IPS DF 19.7 (cell line): ENCODE measurements at places on chromosomes 3 and 15.

GRCh38 chr3:152197937-152198336 is 70.8 kb upstream of the MBNL1 start:
- DNase-seq = no peak

GRCh38 chr15:27260523-27260922 is 289.5 kb downstream of the GABRG3 start:
- no peak for DNase-seq

- no peak for DNase-seq
These were observed 91.5 kb upstream of the ATP2B2 start for GRCh38 chr3:10596746-10597448.

GRCh38 chr3:25695731-25696420 is 31.2 kb upstream of the TOP2B start:
- DNase-seq = no peak

DNA sequence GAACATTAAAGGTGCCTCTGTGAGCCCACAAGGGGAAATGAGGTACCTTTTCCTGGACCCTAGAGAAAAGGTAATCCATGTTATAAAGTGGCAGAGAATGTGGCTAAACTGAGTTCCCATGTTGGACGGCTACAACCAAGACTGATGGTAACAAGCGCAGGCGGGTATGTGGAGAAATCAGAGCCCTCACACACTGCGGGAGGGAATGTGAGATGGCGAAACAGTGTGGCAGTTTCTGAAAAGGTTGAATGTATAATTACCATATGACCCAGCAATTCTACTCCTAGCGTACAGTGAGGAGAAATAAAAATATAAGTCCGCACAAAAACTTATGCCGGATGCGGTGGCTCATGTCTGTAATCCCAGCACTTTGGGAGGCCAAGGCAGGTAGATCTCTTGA is 24.1 kb upstream of the SHISA5 start:
- no peak for DNase-seq

DNA sequence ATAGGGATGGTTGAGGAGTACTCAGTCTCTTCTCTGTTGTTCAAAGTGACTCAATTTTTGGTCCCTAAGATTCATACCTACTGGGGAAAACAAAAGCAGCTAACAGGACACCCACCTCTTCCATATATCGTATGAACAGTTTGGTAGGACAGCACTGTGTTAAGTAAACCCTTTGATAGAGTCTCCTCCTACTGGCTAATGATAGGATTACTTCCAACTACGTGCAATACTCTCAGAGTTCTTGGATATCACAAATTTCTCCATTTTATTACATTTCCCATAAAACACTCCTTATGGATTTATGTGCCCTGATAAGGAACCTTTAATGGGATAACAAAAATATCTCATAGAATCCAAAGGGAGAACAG is 200.2 kb upstream of the GOLGA6L4 start:
- no peak for DNase-seq

DNA sequence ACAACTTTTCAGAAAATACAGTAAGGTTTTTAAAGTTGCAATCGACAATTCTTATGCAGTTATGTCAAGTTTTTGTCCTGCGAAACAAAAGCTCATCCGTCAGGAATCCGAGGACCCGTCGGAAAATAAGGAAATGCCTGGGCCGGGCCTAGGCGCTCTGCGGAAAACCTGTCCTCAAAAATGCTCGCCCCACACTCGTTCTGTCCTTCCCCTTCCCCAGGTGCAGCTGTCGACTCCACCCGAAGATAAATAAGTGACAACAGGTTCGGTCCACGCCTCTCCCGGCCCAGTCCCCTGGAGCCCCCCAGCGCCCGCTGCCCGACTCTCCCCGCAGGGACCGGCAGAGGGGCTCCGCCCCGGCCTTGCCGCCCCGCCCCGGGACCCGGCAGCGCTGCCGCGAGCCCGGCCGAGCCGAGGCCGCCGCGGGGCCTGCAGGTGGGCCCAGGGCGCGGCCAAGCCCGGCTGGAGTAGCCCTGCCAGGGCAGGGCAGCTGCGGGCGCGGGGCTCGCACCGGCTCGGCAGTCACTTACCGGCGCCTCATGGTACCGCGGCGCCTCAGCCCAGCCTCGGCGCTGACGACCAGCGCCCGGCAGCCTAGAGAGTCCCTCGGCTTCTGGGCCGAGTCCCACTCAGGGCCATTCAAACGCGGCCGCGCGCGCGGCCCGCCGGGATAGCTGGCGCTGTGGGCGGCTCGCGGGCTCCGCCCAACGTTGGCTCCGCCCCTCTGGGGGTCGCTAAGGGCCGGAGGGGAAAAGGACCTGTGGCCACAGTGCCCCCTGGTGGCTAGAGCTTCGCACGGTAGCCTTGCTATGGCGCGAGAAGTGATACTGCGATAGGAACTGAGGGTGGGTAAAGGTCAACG is at the start of gene KATNBL1:
TSS of gene KATNBL1 (minus strand) at position 676 of the 862 bp plus-strand sequence. CDS start 46,420 bp downstream, outside the sequence.
- peak; percentile 82 for DNase-seq

DNA sequence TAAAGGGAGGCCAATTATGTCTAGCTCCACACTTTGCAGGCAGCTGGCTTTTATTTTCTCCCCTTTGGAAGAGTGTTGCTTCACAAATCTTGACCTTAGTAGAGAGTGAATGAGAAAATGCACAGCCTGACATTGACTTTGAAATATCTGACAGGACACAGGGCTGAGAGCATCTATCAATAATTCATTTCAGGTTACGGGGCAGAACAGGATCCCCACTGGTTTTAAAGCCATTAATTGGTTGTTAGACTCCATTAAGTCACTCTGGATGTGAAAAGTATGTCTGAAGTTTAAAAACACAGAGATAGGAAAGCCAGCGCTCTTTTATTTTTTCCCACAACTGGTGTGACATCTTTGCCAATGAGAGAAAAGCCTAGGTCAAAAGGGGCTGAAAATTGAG is 251.9 kb upstream of the TMC3 start:
- DNase-seq = no peak

GRCh38 chr3:114213292-114213626 is 24.1 kb downstream of the ZNF80 start:
- no peak for DNase-seq

DNA sequence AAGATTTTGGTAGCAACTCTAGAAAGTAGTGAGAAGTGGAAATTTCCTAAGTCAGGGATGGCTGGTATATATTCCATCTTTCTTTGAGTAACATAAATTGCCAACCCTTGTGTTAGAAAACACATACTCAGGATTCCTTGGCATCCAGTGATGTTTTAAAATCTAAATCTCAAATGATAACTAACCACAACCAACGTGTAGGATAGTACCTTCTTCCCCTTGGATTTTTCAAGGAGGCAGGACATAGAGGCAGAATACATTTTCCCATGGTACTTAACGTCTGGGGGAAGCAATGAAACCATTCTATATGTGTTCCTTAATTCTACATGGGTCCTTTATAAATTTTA is 93.4 kb downstream of the WDR76 start:
- no peak for DNase-seq

DNA sequence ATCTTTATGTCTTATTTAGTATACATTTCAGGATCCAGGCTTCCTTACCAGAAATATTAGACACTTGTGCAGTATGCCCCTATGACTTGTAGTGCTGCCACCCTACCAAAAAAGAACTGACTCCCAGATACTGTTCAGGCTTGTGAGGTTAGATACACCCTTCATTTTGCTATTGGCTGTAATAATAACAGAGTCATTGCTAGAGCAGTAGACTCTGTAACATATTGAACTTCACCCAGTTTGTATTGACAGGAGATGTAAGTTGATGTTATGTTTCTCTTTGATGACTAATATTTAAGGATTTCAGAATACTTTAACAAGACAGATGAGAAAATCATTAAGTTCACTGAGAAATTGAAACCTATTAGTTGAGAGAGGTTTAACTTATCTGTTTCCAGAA is 32.9 kb downstream of the RNF111 start:
- DNase-seq = no peak

- DNase-seq = no peak
These were observed 270.4 kb downstream of the NR1D2 start for GRCh38 chr3:24215502-24215901.

DNA sequence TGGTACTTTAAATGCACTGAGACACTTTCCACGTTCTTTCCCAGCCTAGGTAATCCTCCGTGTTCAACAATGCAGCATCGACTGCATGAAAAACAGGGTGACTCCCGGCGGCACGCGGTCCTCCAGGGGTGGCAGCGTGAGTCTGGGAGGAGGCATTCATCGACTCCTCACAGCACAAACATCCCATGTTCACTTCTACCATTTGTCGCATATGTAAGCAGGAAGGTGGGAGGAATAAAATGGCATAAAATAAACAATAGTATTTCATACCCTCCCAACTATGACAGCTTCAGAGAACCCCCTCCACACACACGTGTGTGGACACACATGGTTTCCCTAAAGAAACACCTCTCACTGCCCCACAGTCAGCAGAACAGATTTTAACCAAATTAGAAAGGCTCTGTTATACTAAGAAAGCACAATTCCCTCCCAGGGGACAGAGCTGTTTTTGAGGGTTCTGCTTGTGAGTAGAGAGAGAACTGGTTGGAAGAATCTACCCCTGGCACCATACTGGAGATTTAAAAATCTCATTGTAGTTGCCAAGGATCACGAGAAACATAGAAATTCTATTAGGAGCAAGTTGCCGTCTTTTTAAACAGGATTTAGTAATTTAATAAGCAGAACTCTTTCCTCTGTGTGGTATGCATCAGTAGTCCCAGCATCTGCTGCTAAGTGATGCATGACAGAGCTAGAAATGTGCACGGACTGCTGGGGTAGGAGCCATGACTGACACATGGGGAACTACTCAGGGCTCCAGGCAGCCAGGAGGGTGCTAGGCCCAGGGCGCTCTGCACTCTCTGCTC is 6.0 kb downstream of the FAM43A start:
- no peak for DNase-seq

DNA sequence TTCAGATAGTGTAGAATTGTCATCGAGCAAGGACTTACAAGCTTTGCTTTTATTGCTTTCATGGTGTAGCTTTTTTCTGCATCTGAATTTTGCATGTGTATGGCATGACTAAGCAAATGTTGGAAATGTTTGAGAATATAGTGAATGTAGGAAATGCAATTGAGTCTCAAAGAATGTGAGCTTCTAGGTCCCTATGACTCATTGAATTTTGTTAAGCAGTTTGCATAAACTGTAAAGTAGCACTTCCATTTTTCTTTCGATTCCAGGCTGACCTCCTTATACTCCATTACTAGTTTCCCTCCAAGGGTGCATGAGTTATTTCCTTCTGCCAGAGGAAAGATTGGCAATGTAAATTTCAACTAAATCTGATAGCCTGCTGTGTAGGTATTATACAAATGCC is 619.2 kb downstream of the DIPK2A start:
- DNase-seq = peak; percentile 20

DNA sequence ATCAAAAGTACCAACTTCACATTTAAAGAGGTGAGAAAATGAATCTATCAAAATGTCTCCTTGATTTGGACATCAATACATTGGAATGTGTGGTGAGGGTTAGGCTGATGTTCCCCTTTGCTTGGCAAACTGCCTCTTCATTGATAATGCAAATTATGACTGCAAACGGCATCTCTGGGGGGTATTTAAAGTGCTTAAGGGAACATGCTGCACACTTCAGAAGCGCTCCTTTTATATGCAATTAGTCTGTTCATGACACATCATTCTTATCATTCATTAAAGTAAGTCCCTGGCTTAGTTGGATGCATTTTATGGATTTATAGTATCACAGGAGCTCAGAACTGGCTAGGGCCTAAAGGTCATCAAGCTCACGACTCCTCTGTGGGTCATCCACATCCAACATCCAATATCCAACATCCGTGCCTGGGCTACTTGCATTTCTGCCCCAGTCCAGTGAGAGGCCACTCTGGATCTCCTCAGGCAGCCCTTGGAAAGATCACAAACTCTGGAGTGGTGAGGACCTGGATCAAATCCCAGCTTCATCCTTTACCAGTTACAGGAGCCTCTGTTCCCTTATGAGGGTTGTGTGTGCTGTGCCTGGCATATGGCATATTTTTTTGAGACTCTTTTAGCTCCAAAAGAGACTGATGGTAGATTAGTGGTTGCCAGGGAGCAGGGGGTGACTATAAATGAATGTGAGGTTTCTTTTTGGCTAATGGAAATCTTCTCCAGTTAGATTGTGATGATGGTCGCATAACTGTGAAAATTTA is 136.8 kb upstream of the FOXB1 start:
- no peak for DNase-seq

- no peak for DNase-seq
These were observed 920.2 kb downstream of the ROBO1 start for GRCh38 chr3:78847603-78848002.

- no peak for DNase-seq
These were observed 10.7 kb upstream of the MYO5C start for GRCh38 chr15:52306270-52306669.

- DNase-seq = no peak
These were observed 78.8 kb downstream of the CMSS1 start for GRCh38 chr3:99896482-99896881.

- DNase-seq = no peak
These were observed 201.1 kb upstream of the ARRDC4 start for GRCh38 chr15:97759363-97759762.

DNA sequence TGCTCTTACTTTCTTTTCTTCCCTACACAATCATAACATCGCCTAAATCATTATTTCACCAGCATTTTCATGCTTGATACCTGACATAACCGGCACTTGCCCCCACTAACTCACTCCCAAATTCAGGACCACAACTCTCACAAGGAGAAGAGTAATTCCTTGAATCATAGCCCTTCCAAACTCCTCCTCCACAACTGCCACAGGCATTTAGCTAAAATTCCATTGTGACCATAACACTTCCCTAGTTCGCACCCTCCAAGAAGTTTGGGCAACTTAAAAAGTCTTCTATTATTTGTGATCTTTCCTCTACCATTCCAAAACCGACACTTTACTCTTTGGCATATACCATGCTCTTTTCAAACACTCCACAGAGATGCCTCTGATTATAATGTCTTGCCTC is 59.4 kb upstream of the XRN1 start:
- no peak for DNase-seq

GRCh38 chr3:105579439-105579838 is 212.7 kb downstream of the ALCAM start:
- DNase-seq = no peak
